ENCODE measurements at places on chromosomes 2 and 18. TPM values are rescaled to one million over a fixed set of nuclear protein-coding genes. Genes with fewer than 3 reads are reported as not detected.

DNA sequence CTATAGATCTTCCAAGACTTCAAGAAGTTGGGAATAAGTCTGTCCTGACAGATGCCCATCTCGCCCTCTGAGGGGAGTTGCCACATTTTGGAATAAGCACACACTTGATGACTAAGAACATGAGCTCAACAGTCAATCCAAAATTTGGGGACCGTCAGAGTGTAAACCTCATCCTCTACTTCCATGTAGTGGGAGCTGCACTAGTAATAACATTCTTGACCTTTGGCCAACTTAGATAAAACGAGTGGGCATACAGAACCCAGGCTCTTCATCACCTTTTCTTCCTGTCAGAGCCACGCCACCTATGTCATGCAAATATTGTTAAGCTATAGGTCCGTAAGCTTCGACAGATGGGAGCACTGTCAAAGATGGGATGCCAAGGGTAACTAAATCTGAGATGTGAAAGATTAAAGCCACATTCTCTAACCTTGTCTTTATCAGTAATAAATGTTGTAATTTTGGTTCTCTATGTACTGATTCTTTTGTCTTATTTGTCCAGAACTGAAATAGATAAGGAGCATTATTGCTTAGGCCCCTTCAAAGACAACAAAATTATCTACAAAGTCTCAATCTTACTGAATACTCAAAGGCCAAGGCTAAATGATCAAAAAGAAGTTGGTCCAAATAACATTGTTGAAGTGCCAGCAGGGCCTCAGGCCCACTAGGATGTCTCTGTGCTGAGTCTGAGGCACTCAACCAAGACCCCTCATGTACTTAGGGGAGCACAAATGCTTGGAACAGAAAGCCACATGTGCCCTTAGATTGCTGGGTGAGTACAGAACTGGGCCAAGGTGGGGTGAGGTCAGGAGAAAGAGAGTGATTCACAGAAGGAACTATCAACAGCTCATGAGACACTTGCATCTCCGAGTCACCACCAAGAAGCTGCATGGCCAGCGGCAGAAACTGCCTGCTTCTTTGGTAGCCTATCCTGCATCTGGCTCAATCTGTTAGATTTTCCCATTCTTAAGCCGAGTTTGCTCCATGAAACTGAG is 15.0 kb downstream of the CDH2 start:
- no peaks in the 10 kb centered on the region for H3K4me1 ChIP-seq
- H3K27ac ChIP-seq, result no peak overlapping the region

- H3K27ac ChIP-seq, result no peak overlapping the region
- DNase-seq, result no peak
- no peaks in the 10 kb centered on the region for H3K27me3 ChIP-seq
- H3K4me3 ChIP-seq, result no peak overlapping the region
- peaks cover 64% of the 10 kb centered on the region for H3K36me3 ChIP-seq
Measured at GRCh38 chr2:171729952-171730317, 42.7 kb downstream of the DYNC1I2 start.

Gene PLCD4
- 0.12 TPM for total RNA-seq

- H3K36me3 ChIP-seq, result no peaks in the 10 kb centered on the region
- no peak for DNase-seq
- H3K4me3 ChIP-seq, result no peak overlapping the region
- H3K4me1 ChIP-seq, result peaks cover 27% of the 10 kb centered on the region
Measured at GRCh38 chr18:32086881-32087280, 4.8 kb upstream of the RNF138 start.

Gene LHCGR
- not detected for total RNA-seq

DNA sequence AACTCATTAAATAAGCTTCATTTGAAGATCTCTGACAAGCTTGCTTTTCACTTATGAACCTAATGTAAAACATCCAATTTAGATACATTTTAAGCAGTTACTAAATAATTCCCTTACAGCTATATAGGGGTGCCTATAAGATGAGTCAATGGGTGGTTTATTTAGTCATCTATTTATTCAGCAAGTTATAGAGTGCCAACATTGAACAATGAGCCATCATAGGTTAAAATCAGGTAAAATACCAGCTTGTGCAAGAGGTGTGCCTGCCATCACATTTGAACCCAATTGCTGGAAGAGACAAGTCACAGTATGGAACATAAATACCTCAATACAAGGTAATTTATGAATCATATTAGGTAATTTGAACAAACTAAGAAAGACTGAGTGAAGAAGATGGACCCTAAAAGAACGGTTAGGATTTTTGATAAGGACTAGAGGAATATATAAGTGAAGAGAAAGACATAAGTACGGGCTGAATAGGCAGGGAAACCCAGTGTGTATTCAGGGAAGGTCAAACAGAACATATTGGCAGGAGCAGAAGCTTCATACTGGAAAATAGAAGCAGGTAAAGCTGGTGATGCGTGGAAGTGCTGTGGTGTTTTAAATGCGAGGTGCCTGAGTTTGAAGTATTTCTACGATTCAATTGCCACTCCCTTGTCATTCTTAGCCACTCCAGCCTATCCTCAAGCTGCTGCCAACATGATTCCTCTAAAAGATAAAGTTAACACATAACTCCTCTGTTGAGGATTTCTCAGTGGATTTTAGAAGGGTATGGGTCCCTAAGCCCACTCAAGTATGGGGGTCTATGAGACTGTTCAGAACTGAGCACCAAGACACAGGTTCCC is 18.9 kb upstream of the STAT4 start:
- H3K4me1 ChIP-seq, result no peaks in the 10 kb centered on the region
- H3K27ac ChIP-seq, result no peak overlapping the region
- H3K27me3 ChIP-seq, result no peaks in the 10 kb centered on the region
- DNase-seq, result no peak
- no peaks in the 10 kb centered on the region for H3K36me3 ChIP-seq

DNA sequence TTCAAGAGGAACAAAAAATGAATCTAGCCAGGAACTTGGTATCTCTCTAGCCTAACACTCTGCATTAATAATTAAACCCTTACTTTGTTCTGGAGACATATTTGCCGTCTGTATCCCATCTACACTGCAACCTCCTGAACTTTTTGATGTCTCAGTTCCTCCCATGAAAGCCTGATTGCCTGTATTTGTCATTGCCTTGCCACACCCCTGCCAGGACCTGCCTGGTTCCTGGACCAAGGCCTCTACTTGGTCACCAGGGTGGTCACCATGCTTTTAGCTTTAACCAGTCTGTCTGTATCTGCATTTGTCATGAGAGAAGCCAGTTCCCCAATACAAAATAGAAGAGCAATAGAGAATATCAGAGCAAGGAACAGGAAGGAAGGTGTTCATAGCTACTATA is 58.8 kb upstream of the NOL4 start:
- no peak overlapping the region for H3K27ac ChIP-seq
- H3K4me3 ChIP-seq, result no peak overlapping the region
- no peak for DNase-seq
- no peaks in the 10 kb centered on the region for H3K36me3 ChIP-seq

- no peaks in the 10 kb centered on the region for H3K4me1 ChIP-seq
- H3K36me3 ChIP-seq, result no peaks in the 10 kb centered on the region
- H3K4me3 ChIP-seq, result no peak overlapping the region
- no peaks in the 10 kb centered on the region for H3K27me3 ChIP-seq
Measured at GRCh38 chr2:67839242-67839641, 223.6 kb downstream of the C1D start.

Gene HYCC2
- 42.8 TPM for total RNA-seq

DNA sequence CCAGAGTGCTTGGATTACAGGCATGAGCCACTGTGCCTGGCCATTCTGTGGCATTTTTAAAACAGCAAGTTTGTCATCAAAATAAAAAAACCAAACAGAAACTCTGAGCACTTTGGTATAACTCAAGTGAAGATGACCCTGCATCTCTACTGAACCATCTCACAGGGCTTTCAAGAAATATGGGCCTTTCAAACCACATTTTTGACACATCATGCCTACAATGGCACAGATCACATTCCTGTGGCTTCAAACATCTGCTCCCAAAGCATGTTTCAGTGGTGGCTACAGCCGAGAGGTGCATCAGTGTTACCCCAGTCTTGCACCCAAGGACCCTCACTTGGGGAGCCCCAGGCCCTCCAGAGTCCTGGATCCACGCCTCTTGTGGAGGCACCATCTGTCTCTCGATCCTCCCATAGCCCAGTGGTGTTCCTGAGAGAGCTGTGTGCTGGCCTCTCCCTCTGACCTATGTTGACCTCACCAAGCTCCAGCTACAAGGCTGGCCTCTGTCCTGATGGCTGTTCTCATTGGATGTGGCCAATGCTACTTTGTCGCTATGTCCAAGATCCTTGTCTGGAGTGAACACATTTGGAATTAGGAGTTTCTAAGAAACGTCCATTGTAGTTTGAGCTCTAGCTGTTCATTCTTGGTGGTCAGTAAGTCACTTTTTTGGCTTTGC is 55.2 kb upstream of the RALBP1 start:
- no peak overlapping the region for H3K27ac ChIP-seq
- no peak overlapping the region for H3K4me3 ChIP-seq
- H3K4me1 ChIP-seq, result no peaks in the 10 kb centered on the region

DNA sequence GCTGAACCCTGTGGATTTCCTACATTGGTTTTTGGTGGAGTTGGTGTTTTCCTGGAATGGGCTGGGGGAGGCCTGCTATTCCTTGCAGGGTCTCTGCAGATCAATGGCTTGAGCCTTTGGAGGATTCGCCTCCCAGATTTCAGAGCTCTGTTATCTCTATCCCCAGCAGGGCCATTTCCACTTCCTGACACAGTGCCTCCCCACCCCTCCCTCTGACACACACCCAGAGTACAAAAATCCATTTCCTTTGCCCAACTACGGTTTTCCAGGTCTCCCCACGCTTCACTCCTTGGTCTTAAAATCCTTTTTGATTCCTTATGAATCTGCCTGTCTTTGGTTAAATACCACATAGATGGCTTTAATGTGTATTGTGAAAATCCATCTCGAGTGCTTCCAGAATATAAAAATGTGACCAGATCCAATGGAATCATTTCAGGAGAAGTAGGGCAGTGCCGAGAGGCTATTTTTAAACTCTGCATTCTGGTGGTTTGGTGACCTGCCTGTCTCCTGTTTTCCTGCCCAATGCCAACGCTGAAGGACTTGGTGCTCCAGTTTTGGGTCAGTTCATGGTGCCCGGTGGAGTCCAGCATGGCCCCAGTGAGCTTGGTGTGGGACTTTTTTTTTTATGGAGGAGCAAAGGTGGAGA is 60.9 kb downstream of the ARL4C start:
- H3K4me3 ChIP-seq, result no peak overlapping the region
- H3K27me3 ChIP-seq, result no peaks in the 10 kb centered on the region
- DNase-seq, result no peak
- no peaks in the 10 kb centered on the region for H3K36me3 ChIP-seq

Gene CNGA3
- total RNA-seq, result not detected

DNA sequence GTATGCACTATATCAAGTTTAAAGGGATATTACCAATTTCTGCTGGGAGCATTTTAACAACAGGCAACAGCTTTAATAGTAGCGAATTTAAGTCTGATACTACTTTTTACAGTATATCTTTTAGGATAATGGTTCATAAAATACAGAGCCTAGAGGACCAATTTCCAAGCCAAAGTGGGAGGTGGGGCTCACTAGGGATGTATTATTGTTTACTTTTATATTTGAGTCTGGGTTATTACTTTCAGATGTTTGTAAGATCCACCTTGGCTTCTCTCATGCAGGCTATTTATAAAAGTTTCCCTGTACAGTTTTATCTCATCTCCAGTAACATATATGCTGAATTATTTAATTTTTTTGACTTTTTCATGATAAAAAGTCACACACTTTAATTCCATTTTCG is 242.0 kb downstream of the CMPK2 start:
- no peaks in the 10 kb centered on the region for H3K4me1 ChIP-seq
- H3K36me3 ChIP-seq, result no peaks in the 10 kb centered on the region
- H3K4me3 ChIP-seq, result no peak overlapping the region
- no peak overlapping the region for H3K27ac ChIP-seq
- H3K27me3 ChIP-seq, result no peaks in the 10 kb centered on the region
